Adipocyte (in vitro differentiated cells): ENCODE measurements at places on chromosomes 5 and 9.
A peak's percentile ranks its signal among the peaks of the same experiment; 100 is the strongest.

GRCh38 chr9:129685220-129685932 is 19.9 kb downstream of the PRRX2 start:
- DNase-seq, result peak; percentile 61

DNA sequence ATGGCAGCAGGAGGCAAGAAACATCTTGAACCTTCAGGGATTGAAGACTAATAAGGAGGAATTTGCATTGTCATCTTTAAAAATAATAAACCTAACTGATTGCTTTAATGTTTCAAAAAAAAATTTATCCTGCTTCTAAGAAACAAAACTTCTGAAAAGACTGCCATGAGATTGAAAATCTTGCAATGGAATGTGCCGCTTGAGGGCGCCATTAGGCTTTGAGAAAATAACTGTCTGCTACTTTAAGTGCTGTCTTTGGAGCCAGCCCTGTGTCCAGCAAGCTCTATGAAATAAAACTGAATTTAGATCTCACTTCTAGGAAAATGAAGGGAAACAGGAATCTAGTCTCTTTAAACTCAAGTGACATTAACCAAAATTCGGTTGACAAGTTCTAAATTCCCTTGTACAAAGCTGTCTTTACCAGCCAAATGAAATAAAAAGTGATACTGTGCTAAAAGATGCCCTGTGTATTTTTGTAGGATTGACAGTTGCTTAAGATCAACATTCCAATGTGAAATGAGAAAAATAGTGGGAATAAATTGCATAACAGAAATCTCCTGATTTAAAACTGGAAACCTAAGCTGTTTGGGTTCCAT is 79.4 kb downstream of the ESM1 start:
- DNase-seq, result peak; percentile 92

- DNase-seq, result peak; percentile 78
These were observed 1.5 kb upstream of the STC2 start for GRCh38 chr5:173329491-173330337.

DNA sequence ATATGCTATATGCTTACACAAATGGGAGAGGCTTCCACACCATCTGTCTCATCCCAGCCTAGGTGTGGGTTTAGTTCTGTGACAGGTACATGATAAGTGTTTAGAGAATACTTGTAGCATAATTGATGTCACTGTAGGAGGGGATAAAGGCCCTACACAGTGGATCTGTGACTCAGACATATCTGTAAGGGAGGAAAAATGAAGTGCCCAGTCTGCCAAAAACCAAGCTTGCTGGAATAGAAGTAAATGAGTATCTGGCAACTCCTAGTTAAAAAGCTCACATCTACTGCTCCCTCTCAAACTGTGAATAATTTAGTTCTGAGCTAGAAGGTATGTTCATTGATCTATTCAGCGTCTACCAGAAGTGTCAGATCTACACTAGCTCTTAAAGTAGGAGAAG is 38.9 kb upstream of the FAM174A start:
- no peak for DNase-seq

DNA sequence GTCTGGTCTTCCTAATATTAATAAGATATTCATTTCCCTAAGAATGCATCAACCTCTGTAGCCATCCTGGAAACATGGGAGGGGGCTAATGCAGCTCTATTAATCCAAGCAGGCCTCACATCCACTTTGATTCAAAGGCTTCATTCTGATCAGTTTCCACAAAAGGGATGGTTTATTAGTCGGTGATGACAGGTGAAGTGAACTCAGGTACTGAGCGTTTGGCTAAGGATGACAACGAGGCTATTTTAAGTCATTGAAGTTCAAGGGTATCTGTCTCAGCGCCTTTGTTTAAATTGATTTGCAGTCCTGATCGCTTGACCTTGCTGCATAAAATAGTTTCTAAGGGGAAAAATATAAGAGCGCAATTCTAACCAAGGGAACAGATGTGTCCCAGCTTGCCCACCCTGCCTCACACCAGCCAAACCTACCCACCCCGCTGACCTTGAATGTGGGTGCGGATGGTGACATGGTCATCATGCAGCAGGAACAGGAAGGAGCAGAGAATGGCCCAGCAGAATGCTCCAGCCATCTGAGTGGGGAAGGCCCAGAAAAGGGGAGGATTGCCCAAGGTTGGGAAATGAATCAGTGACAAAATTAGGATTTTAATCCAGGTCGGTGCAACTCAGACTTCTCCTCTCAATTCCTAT is 70.5 kb upstream of the ZNF618 start:
- DNase-seq, result no peak

GRCh38 chr5:74552101-74552500 is 88.4 kb downstream of the ENC1 start:
- DNase-seq, result no peak

DNA sequence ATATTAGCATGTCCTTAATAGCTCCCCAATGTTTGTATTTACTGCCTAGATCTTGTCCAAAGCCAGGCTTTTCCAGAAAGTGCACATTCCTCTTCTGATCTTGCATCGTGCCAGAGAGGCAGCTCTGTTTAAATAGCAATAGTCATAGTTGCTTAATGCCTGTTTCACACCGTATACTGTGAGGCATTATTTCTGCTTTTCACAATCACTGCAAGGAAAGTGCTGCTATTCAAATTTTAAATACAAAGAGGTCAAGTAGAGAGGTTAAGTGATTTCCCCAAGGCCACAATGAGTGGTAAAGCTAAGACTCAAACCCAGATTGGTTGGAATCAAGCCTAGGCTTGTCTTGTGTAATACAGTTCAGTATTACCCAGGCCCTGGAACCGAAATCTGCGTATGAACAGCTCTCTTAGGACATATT is 153.6 kb downstream of the SNX18 start:
- peak; percentile 71 for DNase-seq

- DNase-seq, result peak; percentile 89
These were observed 47.1 kb upstream of the RAI14 start for GRCh38 chr5:34608859-34609648.

- no peak for DNase-seq
These were observed 63.5 kb downstream of the ROR2 start for GRCh38 chr9:91886414-91887076.
